ENCODE measurements at places on chromosomes 1 and 21.

- DNase-seq, result no peak
Observed at GRCh38 chr1:8494681-8495080, 176.8 kb downstream of the SLC45A1 start.

DNA sequence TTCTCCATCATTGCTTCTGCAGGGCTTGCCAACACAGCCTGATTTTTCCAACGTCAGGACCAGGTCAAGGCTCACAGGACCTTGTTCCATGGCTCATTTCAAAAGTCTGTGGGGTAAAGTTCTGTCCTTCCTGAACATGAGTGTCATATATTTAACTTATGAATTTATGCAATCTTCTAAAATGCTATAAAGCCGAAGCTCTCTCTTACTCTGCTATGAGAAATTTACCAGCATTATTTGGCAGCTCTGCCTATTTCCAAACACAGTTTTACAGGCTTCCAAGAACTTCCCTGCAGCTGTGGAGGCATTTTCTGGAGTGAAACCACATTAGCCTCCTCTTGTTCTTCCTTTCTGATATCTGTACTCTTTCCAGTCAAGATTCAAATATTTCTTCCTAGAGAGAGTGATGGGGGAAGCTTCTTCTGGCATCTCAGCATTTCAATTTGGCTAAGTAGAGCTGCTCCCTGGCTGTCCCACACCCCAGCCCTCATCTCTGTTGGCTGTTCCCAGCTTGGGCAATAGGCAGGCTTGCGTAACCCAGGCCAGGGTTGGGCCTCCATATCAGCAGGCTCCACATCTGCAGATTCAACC, 15.6 kb upstream of the HMGCS2 start:
- DNase-seq, result no peak

- DNase-seq, result no peak
Observed at GRCh38 chr1:170823120-170823519, 112.2 kb upstream of the MROH9 start.

DNA sequence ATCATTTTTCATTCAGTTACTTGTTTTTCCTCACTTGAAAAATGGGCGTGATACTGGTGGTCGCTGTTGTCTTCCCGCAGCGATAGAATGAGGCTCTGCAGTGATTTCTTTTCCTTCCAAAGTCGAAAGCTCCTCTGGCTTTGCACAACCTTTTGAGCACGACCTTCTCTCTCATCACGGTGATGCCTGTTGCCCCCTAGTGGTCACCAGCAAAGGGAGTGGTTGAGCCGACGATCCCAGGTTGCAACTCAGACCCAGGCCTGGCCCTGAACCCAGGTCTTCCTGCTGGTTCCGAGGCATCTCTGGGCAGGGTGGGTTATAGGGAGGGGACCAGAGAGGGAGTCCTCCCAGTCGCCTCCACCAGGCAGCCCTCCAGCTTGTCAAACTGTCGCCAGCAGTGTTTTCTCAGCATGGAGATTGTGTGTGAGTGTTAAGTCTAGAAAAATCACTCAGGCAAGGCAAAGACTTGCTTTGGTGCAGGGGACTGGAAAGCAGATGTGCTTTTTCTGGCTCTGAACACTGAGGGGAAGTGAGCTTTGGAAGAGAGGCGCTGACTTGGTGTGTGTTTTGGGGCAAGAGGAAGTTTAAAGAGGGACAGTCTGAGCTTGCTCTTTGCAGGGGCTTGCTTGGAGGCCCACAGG, 285.3 kb downstream of the CAMTA1 start:
- no peak for DNase-seq

DNA sequence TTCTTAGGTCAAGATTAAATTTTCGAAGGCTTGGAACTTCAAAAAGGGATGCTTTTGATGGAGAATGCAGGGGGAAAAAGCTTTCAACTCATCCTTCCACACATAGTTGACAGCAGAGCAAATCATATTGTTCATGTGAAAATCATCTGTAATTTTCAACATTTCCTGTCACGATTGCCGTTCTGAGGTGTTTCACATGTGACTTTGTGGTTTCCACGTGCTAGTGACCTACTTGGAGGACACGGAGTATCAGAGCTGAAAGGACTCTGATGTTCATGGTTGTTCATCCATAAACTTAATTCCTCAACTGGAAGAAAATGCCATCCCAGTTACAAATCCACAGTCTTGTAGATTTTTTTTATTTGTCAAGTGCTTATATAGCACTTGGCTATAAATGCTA, 79.1 kb downstream of the ZP4 start:
- no peak for DNase-seq

DNA sequence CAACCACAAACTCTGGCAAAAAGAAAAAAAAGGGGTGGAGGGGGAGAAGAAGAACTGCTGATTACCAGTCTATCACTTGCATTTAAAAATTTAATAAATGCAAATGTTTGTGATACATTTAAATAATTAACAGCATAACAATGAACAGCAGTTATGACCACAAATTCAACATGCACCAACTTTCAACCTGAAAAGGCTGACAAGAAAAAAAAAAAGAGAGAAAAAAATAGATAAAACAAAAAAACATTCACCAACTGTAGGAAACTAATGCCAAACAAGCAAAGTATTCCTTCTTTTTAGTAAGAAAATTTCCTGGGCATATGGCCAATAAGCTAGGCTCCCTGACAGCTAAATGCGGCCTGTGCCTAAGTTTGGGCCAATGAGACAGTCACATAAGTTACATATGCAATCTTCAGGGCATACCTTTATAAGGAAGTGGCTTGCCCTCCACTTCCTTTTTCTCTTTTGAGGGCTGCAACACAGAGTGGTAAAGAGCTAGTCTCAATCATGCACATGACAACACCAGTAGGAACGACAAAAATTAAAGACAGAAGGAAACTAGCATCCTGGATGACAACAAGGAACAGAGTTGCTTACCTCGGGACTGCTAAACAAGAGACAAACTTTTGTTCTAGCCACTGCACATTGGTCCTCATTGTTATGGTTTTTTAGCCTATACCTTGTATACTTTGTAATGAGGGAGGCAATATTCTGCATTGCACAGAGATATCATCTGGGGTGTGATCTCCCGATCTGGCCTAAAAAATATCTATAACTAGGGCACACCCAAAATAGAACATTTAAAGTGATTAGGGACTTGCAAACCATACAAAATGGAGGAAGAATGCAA, 24.2 kb upstream of the PHTF1 start:
- DNase-seq, result no peak

DNA sequence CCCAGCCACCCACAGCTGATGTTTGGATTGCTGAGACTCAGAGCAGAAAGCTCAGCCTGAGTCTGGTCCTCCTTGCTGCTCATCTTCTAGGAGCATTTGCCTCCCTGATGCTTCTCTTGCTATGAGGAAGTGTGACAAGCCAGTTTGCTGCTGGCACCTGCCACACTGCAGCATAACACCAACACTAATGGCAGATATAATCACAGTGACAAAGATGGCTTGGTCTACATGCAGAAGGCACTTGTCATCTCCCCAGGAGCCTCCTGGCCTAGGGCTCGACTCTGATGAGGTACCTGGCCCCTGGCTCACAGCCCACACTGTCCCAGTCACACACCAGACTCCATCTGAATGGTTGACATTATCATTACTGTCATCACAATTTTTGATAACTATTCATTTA, 13.9 kb upstream of the PSMB2 start:
- no peak for DNase-seq

DNA sequence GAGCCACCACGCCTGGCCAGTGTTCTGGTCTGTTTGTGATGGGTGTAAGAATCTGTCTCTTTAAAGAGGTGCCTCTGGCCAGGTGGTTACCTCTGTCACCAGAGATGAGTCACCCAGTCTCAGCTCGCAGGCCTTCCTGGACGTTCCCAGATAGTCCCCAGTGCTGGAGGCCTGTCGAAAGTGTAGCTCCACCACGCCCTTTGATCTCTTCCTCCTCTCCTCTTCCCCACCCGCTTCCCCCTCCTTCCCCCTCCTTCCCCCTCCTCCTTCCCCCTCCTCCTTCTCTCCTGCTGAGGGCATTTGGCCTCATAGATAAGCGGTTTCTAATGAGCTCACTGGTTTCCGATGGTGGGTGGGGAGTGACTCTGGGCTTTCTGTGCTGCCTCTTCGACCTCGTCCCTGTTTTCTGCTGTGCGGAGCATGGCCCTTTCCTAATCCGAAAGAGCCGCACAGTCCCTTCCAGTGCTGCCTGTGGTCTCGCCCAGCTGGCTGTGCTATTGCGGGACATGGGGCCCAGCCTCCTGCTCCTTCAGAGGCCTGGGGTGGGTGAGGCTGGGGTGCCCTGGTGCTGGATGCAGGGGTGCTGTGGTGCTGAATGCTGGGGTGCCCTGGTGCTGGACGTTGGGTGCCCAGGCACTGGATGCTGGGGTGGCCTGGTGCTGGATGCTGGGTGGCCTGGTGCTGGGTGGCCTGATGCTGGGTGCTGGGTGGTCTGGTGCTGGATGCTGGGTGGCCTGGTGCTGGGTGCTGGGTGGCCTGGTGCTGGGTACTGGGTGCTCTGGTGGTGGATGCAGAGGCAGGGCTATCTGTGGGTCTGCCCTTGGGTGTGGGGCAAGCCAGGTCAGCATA, 19.2 kb downstream of the AGPAT3 start:
- DNase-seq, result no peak

DNA sequence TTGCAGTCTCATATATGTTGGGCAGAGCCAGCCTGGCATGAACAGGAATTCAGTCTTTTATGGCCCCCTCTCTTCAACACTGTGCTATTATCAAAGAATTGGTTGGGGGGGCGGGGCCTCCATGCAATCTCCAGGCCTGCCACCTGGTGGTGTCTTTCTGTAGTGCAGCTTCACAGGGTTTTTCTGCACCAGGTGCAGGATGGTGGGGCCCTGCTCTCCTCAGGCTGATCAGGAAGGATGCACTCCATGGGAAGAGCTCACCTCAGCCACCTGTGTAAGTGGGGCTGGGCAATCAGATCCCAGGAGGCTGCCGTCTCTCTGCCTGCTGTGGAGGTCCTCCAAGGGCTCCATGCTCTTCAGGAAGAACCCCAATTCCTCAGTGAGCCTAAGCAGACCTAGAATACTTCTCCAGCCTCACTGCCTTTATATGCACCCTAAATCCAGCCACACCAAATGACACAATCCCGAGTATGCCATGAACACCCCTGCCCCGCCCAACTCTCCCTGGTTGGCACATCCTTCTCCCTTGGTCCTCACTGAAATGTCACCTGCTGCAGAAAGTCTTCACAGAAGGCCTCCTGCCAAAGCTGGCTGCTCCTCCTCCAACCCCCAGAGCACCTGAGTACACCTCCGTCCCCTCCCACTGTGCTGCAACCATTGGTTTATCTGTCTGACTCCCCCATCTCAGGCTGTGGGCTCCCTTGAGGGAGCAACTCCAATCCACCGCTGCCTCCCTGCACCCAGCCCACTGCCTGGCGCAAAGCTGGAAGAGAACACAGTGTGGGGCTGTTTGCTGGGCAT, 16.5 kb downstream of the STK40 start:
- peak; percentile 85 for DNase-seq

DNA sequence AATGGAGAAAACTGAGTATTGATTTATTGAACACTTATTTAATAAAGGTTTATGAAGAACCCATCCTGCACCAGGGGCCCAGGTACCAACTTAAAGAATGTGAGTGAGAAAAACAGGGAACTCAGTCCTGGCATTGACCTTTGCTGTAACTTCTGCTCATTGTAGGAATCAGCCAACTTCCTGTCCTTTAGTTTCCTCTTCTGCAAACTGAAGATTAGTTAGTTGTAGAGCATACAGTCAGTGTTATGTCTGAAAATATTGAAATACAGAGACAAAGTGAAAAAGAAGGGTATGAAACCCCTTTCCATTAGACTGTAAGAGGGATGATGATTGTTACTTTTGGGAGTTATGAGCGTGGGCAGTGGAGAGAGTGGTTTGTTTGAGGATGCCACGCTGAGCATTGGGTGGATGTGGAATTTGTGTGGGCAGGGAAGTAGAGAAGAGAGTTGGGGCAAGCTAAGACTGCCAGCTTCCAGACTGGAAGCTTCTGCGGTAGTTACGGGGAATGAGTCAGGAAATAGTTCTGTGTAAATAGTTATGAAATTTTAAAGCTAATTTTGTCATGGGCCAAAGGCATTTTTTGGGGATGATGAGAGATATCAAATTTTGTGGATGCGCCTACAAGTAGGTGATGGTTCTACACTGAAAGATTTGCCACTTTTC, 89.2 kb downstream of the GPR88 start:
- DNase-seq, result no peak

DNA sequence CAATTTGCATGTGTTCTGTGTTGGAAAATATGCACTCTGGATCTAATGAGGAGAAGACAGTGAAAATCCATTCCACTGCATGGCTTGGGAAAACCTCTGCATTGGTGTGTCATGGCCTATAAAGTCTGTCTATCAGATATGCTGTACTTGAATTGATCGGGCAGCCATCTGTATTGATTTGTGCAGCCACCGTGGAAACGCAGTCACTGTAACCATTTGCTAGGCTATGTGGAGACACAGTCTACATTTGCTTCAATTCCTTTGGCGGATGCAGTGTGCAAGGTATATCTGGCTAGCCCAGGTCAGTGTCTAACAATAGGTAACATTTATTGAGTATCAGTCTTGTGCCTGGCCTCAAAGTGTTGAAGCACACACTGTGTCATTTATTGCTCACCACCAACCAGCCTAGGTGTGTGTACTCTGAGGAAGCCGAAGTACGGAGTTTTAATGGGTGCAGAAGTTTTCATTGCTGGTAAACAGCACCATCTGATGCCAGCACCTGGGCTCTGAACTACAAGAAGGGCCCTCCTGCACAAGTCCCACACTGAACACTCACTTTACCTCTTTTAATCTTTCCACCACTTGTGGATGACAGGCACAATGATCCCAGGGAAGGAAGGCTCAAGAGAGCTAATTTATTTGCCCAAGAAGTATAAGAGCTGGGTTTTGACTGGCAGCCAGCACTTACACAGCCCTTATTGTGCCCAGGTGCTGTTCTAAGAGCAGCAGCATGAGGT, 83.4 kb downstream of the DAB1 start:
- no peak for DNase-seq

DNA sequence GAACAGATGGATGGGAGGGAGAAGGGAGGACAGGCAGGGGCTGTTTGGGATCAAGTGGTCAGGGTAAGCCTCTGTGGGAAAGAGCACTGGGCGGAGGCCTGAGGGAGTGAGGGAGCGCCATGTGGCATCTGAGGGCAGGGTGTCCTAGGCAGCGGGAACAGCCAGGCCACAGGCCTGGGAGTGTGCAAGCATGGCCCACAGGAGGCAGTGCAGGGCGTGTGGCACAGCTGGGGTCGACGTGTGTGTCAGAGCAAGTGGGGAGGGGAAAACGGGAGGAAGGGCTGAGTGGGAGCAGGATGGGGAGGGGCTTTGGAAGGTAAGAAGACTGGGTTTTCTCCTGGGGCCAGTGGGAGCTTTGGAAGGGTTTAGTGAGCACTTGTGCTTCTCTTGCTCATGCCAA, 143.4 kb downstream of the SYF2 start:
- no peak for DNase-seq

GRCh38 chr21:46168659-46169386, 13.4 kb upstream of the FTCD start:
- DNase-seq, result no peak

DNA sequence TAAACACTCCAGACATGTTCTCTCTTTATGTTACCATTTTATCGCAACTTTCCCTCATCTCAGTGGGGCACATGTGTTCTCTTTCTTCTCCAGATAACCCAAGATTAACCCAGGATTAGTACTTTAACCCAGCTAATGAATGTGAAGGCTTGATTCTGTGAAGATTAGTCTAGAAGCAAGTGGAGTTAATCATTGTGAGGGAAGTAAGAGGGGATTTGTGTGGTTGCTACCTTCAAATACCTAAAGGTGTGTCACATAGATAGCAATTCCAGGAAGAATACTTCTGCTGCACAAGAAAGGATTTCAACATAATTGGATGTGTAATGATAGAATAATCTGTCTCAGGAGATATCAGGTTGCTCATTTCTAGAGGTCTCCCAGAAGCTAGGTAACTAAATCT, 327.1 kb downstream of the PBX1 start:
- DNase-seq, result no peak

All from stimulated activated CD8-positive, alpha-beta memory T cell treated with anti-CD3 and anti-CD28 coated beads, Interleukin-7, amount 100 ng/mL, for 1 hour (primary cell).